ENCODE measurements at places on chromosomes 3 and 15. TPM values are rescaled to one million over a fixed set of nuclear protein-coding genes. Genes with fewer than 3 reads are reported as not detected.

DNA sequence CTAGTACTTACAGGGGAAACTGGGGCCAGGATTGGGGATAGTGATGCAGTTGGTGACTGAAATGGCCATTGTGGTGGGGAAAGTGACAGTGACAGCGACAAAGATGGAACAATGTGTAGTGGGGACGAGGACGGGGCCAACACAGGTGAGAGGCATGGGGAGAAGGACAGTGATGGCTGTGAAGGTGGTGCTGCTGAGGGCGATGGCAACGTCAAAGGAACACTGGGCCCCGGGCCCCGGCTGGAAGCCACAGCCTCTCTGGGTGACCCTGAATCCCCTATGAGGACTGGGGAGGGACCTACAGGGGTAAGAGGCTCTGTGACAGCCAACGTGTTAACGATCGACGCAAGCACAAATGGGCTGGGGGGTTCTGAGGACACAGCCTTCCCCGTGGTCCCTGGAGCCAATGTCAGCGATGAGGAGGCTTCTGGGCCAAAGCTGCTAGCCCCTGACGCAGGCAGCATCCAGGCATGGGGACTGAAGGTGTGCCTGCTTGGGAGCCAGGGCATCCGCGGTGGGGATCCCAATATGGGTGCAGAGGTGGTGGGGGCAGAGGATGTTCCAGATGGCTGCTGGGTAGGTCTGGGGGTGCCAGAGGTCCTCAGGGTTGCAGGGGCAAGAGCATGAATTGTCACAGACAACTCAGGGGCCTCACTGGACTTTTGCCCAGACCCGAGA is 25.2 kb upstream of the GOLGA6C start:
- no peak for DNase-seq

LRRC34 gene
- polyA plus RNA-seq: 13.8 TPM

GP9 gene
- polyA plus RNA-seq: 2.4 TPM

DNA sequence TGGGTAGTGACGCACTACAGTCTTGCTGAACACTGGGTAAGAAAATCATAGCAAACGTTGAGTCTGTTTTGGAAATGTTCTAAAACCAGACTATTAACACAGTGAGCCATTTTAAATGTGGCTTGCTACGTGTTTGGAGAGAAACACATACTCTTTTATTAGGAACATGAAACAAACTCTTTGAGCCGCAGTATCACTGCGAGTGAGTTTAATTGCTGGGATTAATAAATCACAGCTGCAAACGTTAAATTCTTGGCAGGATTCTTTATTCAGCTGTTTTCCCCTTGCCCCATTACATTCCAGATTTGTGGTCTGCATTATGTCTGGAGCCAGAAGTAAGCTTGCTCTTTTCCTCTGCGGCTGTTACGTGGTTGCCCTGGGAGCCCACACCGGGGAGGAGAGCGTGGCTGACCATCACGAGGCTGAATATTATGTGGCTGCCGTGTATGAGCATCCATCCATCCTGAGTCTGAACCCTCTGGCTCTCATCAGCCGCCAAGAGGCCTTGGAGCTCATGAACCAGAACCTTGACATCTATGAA is 33.6 kb downstream of the BTD start:
- peak; percentile 28 for DNase-seq

BSN gene
- polyA plus RNA-seq: 1.7 TPM

RTP1 gene
- not detected for polyA plus RNA-seq

LTK gene
- 1.7 TPM for polyA plus RNA-seq

DNA sequence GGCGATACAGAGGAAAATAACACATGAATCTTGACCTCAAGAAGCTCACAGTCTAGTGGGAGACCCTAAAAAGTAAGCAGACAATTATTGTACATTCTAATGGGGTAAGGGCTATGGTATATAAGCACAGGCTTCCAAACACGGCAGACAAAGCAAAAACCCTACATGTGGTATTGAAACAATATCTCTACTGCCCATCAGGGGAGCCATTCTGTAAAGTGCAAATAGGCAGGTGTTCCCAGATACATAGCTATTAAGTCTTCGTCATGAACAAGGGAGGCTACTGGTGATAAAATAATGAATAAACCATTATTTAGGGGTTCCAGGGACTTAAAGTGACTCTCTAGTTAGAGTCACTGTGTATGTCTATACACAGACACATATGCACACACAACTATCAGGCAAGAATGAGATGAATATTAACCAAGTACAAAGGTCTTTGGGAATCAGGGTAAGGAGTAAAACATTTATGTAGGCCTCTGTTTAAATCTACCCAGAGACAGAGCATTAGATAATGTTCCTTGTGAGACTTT is 38.7 kb upstream of the ASB14 start:
- no peak for DNase-seq

DNA sequence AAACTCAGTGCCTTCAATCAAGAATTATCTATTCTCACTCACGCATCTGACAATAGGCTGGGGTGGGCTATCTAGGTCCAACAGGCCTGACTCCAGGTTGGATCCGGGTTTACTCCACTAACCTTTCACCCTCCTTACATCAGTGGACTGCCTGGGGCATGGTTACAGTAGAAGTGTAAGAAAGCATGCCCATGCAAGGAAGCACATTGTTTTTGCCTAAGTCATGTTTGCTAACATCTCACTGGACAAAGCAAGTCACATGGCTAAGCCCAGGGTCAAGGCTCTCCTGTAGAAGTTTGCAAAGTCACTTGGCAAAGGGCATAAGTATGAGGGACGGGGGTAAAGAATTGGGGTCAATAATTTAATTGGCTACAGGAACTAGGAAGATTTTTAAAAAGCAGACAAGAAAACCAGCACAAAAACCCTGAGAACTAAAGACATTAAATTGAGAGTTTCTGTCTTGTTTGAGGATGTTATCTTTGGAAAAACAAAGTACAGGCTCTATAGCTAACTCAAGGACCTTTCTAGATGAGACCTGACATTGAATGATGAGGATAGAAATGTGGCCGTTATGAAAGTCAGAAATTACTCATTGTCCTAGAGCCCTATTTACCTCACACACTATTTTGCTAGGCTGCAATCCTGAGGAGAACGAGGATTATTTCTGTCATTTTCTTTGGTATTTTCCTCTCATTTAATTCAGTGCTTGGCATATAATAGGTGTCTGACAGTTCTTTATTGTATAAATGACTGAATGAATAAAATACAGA is 214.2 kb downstream of the IL20RB start:
- DNase-seq: no peak

GRCh38 chr15:34258151-34258550 is 33.3 kb downstream of the EMC4 start:
- no peak for DNase-seq

GRAMD2A gene
- 7.8 TPM for polyA plus RNA-seq

DNA sequence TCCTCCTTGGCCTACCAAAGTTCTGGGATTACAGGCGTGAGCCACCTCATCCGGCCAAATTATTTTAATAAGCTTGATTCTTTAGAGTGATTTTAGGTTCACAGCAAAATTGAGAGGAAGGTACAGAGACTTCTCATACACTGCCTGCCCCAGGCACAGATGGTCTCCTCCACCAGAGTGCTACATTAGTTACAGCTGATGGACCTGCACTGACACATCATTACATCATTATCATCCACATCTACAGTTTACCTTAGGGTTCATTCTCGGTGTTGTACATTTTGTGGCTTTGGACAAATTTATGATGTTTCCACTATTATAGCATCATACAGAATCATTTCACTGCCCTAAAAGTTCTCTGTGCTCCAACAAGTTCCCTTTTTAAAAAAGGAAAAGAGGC is 4.4 kb upstream of the VPS8 start:
- no peak for DNase-seq

STAB1 gene
- polyA plus RNA-seq: 34.9 TPM

- no peak for DNase-seq
Observed at GRCh38 chr3:146280864-146281263, 30.0 kb upstream of the PLSCR4 start.

GRCh38 chr15:31483986-31484951 is 157.6 kb downstream of the KLF13 start:
- no peak for DNase-seq

GRCh38 chr3:41652506-41652905 is 309.4 kb downstream of the ULK4 start:
- DNase-seq: no peak

DNA sequence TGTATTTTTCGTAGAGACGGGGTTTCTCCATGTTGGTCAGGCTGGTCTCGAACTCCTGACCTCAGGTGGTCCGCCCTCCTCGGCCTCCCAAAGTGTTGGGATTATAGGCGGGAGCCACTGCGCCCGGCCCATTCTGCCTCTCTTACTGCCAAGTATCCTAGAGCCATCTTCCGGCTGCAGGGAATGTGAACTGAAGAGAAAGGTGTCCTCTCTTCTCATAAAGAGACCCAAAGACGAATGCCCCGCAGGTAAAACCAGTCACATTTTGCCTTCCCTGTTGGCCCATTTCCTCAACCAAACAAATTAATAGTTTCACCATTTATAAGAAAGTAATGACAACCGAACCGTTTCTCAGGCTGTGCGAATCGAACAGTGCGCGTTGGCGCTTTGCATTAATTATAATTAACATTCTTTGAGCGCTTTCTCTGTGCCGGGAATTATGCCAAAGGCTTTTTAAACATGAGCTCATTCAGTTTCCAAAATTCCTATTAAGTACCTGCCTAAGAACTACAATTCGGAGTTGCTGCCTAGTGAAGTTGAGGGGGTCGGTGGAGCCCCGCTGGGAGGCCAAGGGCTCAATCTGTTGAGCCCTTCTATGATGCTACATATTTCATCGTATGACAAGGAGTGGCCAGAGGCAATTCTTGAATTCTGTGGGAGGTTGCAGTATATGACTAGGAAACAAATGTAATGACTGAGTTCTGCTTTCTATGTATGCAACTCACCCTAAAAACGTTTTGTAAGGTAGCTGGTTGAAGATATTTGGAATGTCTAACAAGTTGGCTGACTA is 819 bp upstream of the RPL24 start:
- DNase-seq: no peak

DNA sequence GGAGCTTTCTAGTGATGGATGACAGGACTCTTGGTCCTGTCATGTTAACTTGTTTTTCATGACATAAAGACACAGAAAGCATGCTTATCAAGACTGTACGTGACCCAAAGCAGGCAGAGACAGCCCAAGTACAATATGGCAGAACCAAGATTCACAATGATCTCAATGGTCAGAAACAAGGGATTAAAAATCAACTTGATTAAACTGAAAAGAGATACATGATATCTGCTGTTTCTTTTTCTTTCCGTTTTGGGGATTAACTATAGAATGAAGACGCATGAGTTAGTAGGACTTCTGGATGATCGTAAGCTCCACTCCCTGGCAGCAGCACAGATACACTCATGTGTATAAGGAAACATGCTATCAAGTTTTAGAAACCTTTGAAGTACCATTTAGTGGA is 98.4 kb upstream of the MYZAP start:
- DNase-seq: no peak

GOLGA8J gene
- polyA plus RNA-seq: 0.80 TPM

GRCh38 chr3:172853921-172854666 is 103.6 kb downstream of the ECT2 start:
- no peak for DNase-seq

PTPRG gene
- 93.4 TPM for polyA plus RNA-seq

DNA sequence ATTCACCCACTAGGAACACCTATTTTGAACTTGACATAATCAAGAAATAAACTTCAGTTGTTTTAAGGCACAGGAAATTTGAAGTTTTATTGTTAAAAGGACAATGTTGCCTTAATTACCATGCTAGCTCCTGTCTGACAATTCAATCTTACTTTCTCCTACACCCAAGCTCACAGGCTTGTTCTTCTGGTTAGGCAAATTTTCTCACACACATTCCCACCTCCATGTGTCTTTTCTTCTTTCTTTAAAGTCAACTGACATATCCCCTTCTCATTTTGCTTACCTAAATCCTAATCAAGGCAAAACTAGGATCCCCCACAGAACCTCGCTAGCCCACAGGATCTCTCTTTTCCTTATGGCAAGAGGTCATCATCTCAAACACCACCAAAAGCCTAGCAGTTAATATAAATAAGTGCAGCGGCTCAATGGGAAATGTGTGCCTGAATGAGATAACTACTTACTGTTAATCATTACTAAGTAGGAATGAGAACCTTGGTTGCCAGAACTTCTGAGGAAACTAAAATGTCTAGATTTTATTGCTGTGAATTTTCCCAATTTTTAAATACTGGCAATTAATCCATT is 189.3 kb downstream of the PLCH1 start:
- DNase-seq: no peak

CLEC3B gene
- polyA plus RNA-seq: 25.6 TPM

COL7A1 gene
- polyA plus RNA-seq: 18.0 TPM

- no peak for DNase-seq
Observed at GRCh38 chr15:60731583-60732130, 252.7 kb upstream of the ICE2 start.

- no peak for DNase-seq
Observed at GRCh38 chr3:56633602-56634535, 49.2 kb downstream of the TASOR start.

CD276 gene
- polyA plus RNA-seq: 176 TPM

IL20RB gene
- 0.30 TPM for polyA plus RNA-seq

NR1I2 gene
- polyA plus RNA-seq: 0.73 TPM

DNA sequence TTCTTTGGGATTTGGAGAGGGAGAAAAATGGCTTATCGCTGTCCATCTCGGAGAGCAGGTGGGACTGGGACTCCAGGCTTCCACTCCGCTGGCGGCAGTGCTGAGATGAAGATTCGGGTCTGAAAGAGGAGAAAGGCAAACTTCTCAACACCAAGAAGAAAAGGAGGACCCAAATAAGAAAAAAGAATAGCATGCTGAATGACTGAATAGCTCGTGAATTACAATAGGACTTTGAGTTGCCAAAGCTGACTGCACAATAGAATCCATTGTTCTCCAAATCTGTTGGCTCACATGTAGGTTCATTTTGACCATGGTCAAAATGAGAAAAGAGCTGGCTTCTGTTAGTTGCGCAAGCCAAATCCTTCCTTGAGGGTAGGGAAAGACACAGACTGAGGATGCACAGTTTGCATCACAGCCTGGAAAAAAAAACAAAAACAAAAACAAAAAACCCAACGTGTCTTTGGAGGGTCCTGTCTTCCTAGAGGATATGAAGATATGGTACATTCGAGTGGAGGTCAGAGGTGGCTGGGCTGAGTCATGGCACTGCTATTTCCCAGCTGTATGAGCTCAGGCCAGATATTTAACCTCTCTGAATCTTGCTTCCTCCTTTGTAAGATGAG is 59.3 kb upstream of the LMOD3 start:
- DNase-seq: no peak

- DNase-seq: no peak
Observed at GRCh38 chr3:85304360-85304964, 345.7 kb downstream of the CADM2 start.

GRCh38 chr3:172125963-172126457 is 86.6 kb downstream of the FNDC3B start:
- DNase-seq: peak; percentile 43

FANCD2OS gene
- polyA plus RNA-seq: 1.2 TPM

NPAP1 gene
- 0.40 TPM for polyA plus RNA-seq

Measured in right renal pelvis (tissue), 4 donors.